Stimulated activated CD8-positive, alpha-beta memory T cell treated with anti-CD3 and anti-CD28 coated beads, Interleukin-7, amount 100 ng/mL, for 1 hour (primary cell): ENCODE measurements at places on chromosomes 16 and 17.
A peak's percentile ranks its signal among the peaks of the same experiment; 100 is the strongest.

DNA sequence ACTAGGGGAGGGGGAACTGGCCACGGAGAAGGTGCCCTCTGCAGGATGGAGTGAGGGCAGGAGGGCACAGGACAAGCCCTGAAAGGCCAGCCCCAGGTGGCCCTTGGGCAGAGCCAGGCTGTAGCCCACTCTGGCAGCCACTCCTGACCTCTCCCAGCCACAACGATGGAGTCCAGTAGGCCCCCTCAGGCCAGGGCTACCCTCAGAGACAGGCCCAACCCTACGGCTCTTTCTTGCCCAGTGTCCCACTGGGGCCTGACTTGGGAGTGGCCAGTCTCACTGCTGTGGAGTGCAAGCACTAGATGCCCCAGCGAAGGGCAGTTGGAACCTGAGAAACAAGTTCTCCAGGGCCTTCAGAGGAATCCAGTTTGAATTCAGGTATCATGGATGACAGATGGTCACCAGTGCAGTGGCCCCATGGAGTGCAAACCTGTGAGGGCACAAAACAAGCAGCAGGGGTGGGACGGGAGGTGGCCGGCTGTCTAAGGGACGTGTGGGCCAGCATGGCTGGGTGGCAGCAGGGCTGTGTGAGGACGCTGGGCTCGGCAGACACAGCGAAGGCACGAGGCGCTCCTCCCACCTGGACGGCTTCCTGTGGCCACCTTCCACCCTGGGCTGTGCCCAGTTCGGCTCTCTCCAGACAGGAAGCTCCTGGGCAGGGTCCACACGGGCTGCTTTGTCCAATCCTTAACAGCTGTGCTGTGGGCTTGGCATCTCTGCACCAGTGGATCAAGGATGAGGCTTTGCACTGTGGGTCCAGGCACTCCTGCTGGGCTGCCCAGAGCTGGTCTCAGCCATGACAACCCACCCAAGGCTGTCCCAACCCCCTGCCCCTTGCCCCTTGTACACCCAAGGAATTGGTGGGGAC lies 72.1 kb downstream of the AMFR start:
- no peak for DNase-seq

DNA sequence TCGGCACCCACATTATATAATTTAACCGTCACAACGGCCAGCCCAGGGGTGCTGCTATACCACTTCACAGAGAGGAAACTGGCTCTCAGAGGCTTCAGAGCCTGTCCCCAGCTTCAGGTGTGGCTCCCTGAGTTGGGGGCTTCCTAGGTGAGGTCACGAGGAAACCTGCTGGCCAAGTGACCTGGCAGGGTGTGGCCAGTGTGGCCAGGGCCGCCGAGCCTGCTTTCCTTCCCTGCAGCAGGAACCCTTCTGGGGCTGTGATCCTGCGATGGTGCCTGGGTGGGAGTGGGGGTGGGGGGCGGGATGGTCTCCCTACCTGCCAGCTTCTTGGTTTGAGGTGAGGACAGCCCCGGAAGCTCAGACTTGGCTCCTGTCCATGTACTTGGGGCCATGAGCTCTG lies 39.9 kb downstream of the ADCY7 start:
- no peak for DNase-seq

GRCh38 chr17:64505340-64506200 lies 519 bp downstream of the DDX5 start:
- DNase-seq, result peak; percentile 71

GRCh38 chr16:74505011-74505410 lies 83.7 kb upstream of the CLEC18B start:
- no peak for DNase-seq

DNA sequence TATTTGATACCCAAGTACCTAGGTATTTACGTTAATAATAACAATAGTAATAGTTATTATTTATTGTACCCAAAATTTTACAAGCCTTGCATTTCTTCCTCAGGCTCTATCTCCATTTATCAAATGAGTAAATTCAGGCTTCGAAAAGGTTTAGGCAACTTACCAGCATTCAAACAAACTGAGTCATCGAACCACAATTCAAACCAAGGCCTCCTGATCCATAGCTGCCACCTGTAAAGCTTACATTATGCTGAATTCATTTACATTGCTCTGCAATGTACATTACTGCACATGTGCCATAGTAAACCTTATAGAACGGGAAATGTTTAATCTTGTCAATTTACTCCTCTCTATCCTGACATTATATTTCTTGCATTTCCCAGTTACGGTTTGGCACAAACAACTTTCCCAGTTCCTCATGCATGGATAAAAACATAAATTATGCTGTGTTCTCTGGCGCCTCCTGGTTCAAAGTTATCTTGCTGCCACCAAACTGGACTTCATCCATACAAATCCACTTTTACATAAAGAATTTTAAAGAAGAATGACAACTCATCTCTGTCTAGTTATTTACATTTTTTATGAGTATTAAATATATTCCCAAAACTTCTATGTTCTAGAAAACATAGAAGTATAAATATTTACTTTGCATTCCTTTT lies 360.6 kb upstream of the SOX9 start:
- DNase-seq, result no peak

GRCh38 chr17:14150619-14151018 lies 81.3 kb downstream of the COX10 start:
- DNase-seq, result no peak

DNA sequence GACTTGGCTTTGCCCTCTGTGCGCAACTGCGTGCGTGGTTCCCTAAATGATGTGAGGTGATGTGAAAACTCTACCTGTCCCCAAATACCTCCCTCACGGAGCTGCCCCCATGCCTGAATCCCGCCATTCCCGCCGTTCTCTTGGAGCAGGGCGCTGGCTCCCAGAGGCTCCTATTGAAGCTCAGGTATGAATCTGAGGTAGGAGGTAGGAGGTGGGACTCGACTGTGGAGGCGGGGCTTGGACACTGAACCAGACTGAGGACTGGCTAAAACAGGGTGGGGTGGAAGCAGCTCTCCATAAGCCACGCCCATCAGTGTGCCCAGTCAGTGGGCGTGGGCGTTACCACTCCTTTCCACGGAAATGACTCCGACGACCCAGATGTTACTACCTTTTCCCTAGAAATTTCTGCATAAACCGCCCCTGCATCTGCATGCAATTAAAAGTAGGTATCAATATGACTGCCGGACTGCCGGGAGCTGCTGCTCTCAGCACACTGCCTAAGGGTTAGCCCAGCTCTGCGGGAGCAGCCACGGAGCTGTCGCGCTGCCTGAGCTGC lies 41.0 kb downstream of the FOXL1 start:
- DNase-seq, result no peak
